Hematopoietic multipotent progenitor cell treated with erythropoietin and hydrocortisone succinate and interleukin-3 and kit ligand, for 4 days (in vitro differentiated cells): ENCODE measurements at places on chromosomes 6 and 20.

DNA sequence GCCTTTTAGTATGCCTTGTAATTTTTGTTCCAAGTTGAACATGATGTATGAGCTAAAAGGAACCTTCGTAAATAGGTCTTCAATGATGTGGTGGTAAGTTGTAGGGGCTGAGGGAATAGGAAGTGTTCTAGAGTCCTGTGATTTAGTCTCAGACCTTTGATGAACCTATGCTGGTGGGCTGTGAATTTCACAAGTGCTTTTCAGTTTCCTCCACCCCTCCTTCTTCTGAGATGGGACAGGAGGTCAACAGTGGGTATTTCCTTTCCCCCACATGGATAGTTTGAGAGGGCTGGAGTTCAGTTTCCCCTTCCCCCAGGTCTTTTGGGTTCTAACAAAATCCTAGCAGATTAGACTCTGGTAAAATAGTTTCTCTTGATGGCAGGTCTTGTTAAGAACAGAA, 121.0 kb upstream of the ATXN1 start:
- no peak for DNase-seq

DNA sequence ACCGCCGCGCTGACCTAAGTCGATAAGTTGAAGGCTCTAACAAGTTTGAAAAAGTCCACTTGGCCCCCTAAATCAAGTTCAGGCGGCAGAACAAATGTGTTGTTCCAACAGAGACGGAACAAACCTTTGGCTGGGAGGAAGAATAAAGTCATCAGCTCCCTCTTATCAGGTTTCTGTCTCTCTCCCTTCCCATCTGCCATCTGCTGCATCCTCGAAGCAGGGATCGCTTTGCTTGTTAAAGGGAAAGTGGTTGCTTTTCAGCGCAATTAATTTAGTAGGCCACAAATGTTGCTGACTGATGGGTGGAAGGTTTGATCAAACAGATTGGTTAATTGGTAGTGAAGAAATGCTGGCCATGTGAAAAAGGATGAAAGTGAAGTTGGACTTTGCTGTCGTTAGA, 64.3 kb downstream of the CDH4 start:
- DNase-seq = no peak

DNA sequence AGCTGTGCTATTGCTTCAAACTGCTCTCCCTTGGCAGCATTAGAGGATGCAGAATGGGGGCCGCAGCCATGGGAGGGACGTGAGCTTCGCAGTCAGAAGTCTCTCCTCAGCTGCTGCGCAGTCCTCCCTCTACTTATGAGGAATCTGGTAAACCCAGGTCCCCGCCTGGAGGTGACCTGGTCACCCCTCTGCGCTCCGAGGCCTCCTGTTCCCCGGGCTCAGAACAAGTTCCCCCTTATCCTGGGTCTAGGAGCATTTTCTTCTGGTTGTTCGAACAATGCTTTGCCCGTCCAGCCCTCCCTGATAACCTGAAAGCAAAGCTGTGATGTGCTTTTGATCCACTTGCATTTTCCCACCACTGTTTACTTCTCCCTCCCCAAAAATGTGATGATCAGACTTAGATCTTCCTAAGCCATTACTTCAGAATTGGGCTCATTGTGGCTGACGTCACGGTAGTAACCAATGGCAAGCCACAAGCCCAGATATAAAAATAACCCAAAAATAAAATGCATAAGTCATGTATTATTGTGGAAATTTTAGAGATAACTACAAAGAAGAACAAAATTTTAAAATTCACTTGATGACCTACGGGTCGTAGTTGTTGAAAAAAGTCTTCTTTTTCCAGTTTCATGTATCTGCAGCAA, 80.7 kb downstream of the SERAC1 start:
- no peak for DNase-seq

- no peak for DNase-seq
Observed at GRCh38 chr6:21222656-21223055, 370.9 kb upstream of the SOX4 start.

- DNase-seq = no peak
Observed at GRCh38 chr6:89111933-89112332, 5.9 kb downstream of the SRSF12 start.

- DNase-seq = peak; percentile 76
Observed at GRCh38 chr6:108453601-108454185, 107.0 kb upstream of the FOXO3 start.
